Right renal cortex interstitium (tissue), 3 donors: ENCODE measurements at places on chromosomes 1 and 21.
A peak's percentile ranks its signal among the peaks of the same experiment; 100 is the strongest.

GRCh38 chr1:170131450-170131849, 14.3 kb upstream of the NTMT2 start:
- DNase-seq: no peak

- DNase-seq: no peak
Observed at GRCh38 chr1:15836772-15837669, 10.5 kb upstream of the SPEN start.

- DNase-seq: no peak
Observed at GRCh38 chr1:204640578-204640977, 45.0 kb downstream of the LRRN2 start.

DNA sequence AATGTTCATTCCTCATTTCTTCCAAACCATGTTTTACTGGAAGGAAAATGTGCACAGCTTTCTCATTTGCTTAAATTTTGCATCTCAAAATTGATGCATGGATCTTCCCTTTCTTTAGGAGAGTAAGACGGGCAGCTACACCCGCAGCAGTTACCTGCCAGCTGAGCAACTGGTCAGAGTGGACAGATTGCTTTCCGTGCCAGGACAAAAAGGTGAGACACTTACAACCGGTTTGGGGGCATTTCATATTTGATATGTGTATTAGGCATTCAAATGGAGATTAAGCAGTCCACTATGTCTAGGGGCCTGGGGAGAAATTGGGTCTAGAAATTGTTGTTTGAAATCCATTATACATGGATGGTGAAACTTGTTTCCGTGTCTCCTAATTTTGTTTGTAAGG, 12.9 kb downstream of the C8A start:
- DNase-seq: no peak

DNA sequence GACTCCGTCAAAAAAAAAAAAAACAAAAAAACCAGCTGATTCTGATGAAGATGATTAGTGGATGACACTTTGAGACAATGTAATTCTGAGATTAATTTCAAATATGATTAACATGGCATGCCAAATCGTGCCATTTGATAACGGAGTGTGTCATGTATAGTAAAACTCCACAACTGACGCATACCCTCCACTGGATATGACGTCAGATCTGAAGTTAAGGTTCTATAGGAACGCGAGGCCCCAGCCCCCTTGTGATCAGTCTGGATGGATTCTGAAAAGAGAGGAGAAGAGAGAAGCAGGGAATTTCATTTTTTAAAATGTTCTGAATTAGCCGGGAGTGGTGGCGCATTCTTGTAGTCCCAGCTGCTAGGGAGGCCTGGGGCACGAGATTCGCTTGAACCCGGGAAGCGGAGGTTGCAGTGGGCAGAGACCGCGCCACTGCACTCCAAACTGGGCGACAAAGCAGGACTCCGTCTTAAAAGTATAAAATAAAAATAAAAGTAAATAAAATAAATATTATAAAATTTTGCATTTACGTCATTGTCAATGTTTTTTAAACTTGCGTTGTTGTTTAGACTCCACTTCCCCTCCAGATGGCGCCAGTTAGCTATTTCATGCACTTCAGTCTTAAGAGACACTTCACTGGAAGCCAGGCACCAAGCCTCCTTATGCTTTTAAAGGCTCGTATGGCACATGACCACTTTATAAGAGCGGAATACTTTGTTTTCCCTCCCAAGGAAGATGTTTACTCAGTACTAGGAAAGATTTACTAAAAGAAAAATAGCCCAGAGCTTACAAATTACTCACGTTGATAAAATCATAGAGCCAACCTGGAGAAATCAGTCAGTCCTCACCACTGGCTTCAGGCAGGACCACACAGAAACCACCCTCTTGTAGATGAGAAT, 65.5 kb downstream of the UBE2U start:
- DNase-seq: peak; percentile 76

GRCh38 chr21:34540206-34540605, 28.2 kb upstream of the KCNE1 start:
- no peak for DNase-seq

DNA sequence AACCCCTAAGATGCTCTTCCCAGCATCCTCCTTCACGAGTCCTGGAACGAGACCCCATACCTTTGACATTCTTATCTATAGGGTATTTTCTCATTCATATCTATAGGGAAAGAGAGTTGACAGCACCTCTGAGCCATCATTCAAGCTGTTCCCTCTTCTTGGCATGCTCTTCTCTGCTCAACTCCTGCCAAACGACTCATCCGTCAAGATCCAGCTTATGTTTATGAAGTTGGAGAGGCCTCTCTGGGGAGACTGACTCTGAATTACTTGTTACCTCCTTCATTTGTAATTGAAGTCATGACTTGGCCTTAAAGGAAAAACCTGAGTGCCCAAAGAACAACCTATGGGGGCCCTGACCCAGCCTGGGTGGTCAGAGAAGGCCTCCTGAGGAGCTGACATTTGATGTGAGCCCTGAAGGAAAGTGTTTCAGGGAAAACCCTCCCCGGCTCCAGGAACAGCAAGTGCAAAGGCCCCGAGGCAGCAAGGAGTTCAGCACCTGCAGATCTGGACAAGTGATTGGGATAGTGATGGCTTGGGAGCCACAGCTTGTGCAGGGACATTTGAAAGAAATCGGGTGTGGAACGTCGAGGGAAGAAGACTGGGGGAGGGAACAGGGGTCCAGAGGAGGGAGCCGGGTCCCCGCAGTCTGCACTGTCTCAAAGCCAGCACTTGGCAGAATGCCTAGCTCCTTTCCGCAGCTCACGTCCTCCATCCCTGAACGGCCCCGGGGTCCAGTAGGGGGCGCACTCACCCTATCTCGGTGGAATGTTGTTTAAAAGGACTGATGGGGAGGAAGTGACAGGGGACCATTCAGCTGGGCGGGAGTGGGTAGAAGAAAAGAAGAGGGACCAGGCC, 14.0 kb upstream of the CDA start:
- DNase-seq: no peak

- no peak for DNase-seq
Observed at GRCh38 chr1:23553231-23554126, 5.8 kb downstream of the ID3 start.

DNA sequence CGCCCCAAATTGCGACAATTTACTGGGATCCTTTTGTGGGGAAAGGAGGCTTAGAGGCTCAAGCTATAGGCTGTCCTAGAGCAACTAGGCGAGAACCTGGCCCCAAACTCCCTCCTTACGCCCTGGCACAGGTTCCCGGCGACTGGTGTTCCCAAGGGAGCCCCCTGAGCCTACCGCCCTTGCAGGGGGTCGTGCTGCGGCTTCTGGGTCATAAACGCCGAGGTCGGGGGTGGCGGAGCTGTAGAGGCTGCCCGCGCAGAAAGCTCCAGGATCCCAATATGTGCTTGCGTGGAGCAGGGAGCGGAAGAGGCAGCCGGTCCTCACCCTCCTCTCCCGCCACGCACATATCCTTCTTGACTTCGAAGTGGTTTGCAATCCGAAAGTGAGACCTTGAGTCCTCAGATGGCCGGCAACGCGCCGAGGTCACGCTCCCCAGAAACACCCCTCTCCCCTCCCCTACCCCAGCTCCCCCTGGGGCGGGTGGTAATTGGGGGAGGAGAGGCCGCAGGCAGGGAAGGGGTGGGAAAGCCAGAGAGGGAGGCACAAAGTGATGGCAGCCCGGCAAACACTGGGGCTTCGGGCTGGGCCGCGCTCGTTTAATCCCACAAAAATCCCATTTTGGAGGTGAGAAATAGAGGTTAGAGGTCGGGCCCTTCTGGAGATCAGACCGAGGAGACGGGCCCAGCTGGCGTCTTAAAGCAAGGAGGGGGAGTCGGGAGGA, 6.2 kb downstream of the SIM2 start:
- no peak for DNase-seq

DNA sequence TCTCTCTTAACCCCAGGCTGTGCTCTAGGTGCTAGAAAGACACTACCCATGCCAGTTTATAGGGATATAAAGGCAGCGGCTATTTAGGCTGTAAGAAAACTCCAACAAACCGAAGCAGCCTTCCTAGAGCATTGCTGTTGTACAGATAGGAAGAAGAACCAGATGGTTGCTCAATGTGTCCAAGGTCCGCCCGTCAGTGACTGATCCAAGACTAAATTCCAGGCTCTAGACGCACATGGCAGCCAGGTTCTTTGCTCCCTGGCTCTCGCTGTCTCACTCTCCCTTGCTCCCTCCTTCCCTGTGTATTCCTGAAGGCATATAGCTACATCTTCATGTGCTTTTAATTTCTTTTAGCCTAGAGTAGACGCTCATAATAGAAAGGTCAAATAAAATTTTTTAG, 303.4 kb downstream of the KIF26B start:
- no peak for DNase-seq

DNA sequence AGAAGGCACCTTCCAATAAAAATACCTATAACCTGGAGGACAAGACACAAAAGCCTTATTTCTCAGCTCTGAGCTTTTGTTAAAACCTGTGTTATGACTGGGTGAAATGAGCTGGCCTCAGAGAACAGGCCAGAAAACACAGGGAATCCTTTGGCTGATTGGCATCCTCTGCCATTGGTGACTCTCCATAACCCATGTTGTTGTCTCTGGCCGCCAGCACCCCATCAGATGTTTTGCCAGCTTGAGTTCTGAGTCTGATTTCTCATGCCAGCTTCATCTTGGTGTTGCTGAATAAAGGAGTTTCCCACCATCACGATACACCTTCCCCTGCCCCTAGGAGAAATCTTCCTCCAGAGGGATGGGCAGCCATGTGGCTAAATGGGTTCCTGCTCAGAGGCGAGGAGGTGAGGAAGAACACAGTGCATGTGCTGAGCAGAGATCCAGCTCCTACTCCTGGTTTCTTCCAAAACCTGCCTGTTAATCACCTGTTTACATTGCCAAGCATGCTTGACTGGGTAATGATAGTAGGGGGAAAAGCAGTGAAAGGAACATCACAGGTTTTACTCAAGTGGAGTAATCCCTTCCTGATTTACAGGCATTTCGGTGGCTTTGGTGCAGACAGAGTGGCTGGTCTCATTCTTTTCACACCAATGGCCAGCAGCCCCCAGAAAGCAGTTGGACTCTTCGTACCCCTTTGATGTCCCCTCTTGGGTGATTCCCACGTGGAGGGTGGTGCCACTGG, 109.8 kb downstream of the ROR1 start:
- DNase-seq: no peak

GRCh38 chr21:32812035-32812434, 40.5 kb upstream of the PAXBP1 start:
- no peak for DNase-seq

DNA sequence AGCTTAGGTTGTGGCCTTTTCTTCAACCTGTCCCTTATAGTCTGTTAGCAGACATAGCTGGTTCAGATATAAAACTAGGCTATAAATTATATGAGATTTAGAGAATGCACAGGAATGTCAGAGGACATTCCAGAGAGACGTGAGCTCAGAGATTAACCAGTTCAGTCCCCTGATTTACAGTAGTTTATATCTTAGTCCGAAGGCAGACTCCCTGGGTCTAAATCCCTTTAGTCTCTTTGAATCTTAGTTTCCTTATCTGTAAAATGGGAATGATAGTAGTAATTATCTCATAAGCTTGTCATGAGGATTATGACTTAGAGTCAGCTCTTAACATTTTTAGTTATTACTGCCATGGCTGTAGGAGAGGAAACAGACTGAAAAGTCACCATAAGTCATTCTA, 45.5 kb upstream of the PLXNA2 start:
- no peak for DNase-seq

DNA sequence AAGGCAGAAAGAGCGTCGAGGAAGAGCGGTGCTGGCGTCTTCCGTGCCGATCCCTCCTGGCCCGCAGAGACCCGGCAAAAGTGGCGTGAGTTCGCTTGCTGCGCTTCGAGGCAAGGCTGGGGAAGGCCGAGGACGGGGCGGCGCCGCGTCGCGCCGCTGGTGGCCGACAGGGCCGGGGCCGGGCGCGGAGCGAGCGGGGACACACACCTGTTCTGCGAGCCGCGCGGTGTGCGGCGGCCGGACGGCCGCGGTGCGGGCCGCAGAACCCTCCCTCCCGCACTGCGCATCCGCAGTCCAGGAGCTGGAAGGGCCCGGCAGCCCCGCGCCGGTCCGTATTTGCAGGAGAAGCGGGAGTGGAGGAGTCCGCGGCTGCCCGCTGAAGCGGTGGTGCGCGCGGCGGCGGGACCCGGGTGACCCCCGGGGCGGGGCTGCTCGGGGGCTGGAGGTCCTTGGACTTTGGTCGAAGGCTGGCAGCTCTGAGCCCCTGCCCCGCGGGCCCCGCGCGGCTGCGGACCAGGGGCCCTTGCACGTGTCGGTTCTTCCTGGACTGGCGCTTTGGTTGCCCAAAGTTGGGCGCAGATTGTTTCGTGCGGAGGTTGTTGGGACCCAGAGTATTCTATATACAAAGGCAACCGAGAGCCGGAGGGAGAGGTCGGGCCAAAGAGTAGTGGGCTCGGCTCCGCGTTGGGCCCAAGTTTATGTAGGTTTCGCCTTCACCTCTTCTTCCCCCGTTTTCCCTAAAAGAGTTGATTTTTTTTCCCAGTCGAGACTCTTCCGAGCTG, 2.6 kb downstream of the RNF220 start:
- no peak for DNase-seq

DNA sequence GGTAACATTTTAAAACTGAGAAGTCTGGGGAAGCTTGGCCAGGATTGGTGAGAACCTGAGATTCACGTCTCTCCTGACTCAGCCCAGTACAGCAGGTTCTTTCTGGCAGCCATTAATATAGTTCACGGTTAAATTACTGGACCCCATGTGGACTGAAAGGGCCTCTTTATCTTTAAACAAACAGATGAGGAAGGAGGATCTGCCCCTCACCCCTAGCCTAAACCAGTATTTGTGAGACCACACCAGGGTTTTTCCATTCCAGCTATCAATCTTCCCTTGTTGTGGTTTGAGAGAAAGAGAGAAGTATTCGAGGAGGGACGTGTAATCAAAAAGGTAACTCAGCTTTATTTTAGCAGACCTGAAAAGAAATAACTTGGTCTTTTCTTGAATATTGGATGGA, 137.1 kb downstream of the PROX1 start:
- DNase-seq: no peak

GRCh38 chr21:45892916-45893739, 88.4 kb upstream of the COL6A1 start:
- no peak for DNase-seq

GRCh38 chr1:159917533-159918351, 7.6 kb downstream of the TAGLN2 start:
- no peak for DNase-seq

DNA sequence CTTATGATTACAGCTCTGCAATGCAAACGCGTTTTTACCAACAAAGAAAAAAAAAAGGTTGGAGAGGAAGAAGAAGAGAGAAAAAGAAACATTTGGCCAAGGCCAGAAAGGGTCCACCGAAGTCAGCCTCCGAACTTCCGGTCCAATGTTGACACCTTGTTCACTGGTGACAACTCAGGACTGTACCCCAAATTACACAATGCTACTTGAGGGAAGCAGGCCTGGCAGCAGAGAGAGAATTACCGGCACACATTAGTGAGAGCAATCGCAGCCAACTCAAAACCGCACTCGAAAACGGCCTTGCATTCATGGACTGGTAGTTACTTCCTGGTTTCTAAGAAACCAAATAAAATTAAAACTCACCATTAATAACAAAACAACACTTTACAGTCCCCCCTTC, 652.5 kb downstream of the KIF26B start:
- DNase-seq: no peak

GRCh38 chr1:247294282-247294681, 37.4 kb downstream of the ZNF496 start:
- DNase-seq: no peak

DNA sequence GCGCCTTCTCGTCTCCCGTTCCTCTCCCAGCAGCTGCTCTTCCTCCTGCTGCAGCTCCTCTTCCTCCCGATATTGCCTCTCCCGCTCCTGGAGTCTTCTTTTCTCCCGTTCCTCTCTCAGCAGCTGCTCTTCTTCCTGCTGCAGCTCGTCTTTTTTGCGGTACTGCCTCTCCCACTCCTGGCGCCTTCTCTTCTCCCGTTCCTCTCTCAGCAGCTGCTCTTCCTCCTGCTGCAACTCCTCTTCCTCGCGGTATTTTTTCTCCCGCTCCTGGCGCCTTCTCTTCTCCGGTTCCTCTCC, 5.3 kb downstream of the TCHH start:
- DNase-seq: no peak
